ENCODE measurements at places on chromosomes 2 and 18. TPM values are rescaled to one million over a fixed set of nuclear protein-coding genes. Genes with fewer than 3 reads are reported as not detected.
A peak's percentile ranks its signal among the peaks of the same experiment; 100 is the strongest.

DNA sequence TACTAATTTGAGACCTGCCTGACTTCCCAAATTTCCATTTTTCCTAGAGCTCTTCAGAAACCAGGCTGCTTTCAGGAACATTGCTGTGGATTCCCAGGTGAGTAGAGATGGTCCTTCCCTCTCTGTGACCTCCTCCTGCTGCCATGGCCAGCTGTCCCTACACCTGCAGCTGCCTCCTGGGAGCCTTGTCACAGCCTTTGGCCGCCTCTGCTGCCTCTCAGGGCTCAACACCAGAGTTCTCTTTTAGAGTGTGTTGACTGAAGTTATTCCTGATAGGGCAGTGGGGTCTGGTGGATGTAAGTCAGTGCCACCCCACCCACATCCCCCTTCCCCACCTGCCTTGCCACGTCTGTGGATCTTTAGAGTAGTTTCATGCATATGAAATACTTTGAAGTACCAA, 22.9 kb downstream of the SPATS2L start:
- no peak overlapping the region for H3K27ac ChIP-seq
- no peaks in the 10 kb centered on the region for H3K4me1 ChIP-seq
- no peak for DNase-seq

DNA sequence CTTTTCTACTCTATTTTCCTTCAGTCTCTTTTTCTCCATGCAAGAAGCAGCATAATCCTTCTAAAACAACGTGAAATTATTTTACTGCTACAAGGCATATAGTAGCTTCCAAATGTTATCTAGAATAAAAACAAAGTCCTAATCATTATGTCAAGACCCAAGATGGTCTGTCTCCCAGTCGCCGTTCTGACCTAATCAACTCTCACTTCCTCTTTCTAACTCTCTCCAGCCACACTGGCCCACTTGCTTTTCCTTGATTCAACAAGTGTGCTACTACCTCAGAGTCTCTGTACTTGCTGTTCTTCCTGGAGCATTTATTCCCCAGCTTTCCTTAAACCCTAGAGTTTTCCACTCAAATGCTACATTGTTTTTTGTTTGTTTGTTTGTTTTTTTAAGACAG, 1491.2 kb downstream of the LRP1B start:
- peaks cover 4% of the 10 kb centered on the region for H3K4me1 ChIP-seq
- H3K36me3 ChIP-seq, result no peaks in the 10 kb centered on the region
- H3K4me3 ChIP-seq, result no peak overlapping the region
- no peak for DNase-seq
- H3K27me3 ChIP-seq, result no peaks in the 10 kb centered on the region
- no peak overlapping the region for H3K27ac ChIP-seq

DNA sequence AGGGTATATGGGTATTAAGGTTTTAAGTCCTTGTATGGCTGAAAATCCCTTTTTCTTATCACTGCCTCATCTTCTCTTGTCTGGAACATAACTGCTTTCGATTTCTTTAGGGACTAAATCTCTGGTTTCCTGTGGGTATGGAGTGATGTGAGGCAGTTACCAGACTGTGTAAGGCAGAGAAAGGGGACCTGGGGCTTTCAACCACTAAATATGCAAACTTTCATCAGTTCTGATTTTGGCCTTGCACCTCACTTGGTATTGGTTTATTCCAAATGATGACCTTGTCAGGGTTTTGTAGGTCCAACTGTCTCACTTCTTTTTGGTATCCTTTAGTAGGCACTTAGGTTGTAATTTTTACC, 9.3 kb downstream of the MAP4K4 start:
- no peak for DNase-seq
- H3K4me1 ChIP-seq, result peaks cover 33% of the 10 kb centered on the region
- H3K27me3 ChIP-seq, result no peaks in the 10 kb centered on the region
- H3K27ac ChIP-seq, result no peak overlapping the region
- H3K36me3 ChIP-seq, result peaks cover 16% of the 10 kb centered on the region
- no peak overlapping the region for H3K4me3 ChIP-seq

CABYR gene
- 7.8 TPM for total RNA-seq

SCN2A gene
- 8.2 TPM for total RNA-seq

- H3K27me3 ChIP-seq, result no peaks in the 10 kb centered on the region
- H3K27ac ChIP-seq, result no peak overlapping the region
- DNase-seq, result peak; percentile 1
- no peak overlapping the region for H3K4me3 ChIP-seq
Measured at GRCh38 chr2:39068299-39069135, 52.3 kb downstream of the SOS1 start.

DNA sequence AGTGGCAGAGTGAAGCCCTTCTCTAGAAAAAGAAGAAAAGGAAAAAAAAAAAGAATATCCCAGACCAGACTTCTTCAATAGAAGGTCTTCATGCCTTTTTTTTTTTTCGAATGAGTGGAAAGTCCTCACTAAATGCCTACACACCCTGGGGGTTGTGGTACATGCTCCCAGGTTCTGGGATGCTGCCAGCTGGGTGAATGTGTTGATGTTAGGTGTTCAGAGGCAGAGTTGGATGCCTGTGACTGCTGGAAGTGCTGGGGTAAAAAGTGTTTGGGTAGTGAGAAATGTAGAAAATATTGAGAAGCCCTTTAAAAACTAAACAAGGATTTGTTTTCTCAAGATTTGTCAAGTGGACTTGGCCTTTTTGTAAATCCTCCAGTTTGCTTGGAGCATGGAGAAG, 318.6 kb downstream of the SLC4A3 start:
- no peaks in the 10 kb centered on the region for H3K27me3 ChIP-seq
- no peak overlapping the region for H3K27ac ChIP-seq
- no peak overlapping the region for H3K4me3 ChIP-seq
- DNase-seq, result no peak
- H3K36me3 ChIP-seq, result no peaks in the 10 kb centered on the region

DNA sequence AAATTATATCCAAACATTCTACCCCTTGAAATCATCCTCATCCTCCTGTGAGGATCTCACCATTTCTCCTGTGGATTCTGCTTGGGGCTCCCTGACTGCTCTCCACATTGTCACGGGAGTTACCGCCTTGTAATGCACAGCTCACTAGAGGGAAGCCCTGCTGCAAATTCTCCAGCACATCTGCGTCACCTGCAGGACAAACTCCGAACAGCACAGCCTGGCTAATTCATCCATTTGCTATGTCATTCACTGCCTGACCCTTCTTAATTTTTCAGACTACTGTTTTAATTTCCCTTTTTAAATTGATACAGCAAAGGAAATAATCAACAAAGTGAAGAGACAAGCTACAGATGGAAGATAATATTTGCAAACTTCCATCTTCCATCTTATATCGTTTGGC, 627.4 kb downstream of the FBXO15 start:
- no peaks in the 10 kb centered on the region for H3K4me1 ChIP-seq
- H3K4me3 ChIP-seq, result no peak overlapping the region
- no peak overlapping the region for H3K27ac ChIP-seq

FBXO15 gene
- 1.2 TPM for total RNA-seq

GRCh38 chr2:157414050-157414449, 29.8 kb downstream of the CYTIP start:
- no peaks in the 10 kb centered on the region for H3K4me1 ChIP-seq
- no peaks in the 10 kb centered on the region for H3K36me3 ChIP-seq
- no peak overlapping the region for H3K4me3 ChIP-seq
- no peaks in the 10 kb centered on the region for H3K27me3 ChIP-seq

GNAL gene
- total RNA-seq, result 3.6 TPM

SLC5A7 gene
- 0.05 TPM for total RNA-seq

- no peak overlapping the region for H3K27ac ChIP-seq
- peaks cover 6% of the 10 kb centered on the region for H3K27me3 ChIP-seq
- no peaks in the 10 kb centered on the region for H3K36me3 ChIP-seq
- no peak for DNase-seq
- H3K4me1 ChIP-seq, result no peaks in the 10 kb centered on the region
Measured at GRCh38 chr18:74198453-74198852, 50.1 kb downstream of the TIMM21 start.

GRCh38 chr2:202344178-202344577, 31.9 kb upstream of the BMPR2 start:
- no peaks in the 10 kb centered on the region for H3K27me3 ChIP-seq
- no peaks in the 10 kb centered on the region for H3K36me3 ChIP-seq
- no peak overlapping the region for H3K4me3 ChIP-seq
- no peak for DNase-seq
- H3K27ac ChIP-seq, result no peak overlapping the region

Measured in astrocyte (in vitro differentiated cells and primary cell).